ENCODE measurements at places on chromosomes 6 and 20.

- DNase-seq: peak; percentile 35
Observed at GRCh38 chr6:25635886-25636317, 16.1 kb upstream of the SCGN start.

DNA sequence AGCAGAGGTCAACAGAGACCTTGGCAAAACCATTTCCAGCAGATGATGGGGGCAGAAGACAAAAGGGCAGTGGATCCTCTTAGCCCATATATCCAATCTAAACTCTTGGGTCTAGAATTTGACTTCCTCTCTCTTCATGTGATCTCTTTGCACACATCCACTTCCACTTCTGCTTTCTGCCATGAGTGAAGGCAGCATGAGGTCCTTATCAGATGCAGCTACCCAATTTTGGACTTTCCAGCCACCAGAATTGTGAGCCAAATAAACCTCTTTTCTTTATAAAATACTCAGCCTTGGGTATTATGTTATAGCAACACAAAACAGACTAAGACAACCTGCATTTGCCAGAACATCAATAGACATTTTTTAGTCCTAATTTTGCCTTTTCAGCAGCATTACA is 191.6 kb downstream of the ADAT2 start:
- no peak for DNase-seq

GRCh38 chr20:62914970-62915457 is 11.3 kb downstream of the DIDO1 start:
- DNase-seq: no peak

- no peak for DNase-seq
Observed at GRCh38 chr6:56862415-56863175, 92.3 kb upstream of the BEND6 start.

DNA sequence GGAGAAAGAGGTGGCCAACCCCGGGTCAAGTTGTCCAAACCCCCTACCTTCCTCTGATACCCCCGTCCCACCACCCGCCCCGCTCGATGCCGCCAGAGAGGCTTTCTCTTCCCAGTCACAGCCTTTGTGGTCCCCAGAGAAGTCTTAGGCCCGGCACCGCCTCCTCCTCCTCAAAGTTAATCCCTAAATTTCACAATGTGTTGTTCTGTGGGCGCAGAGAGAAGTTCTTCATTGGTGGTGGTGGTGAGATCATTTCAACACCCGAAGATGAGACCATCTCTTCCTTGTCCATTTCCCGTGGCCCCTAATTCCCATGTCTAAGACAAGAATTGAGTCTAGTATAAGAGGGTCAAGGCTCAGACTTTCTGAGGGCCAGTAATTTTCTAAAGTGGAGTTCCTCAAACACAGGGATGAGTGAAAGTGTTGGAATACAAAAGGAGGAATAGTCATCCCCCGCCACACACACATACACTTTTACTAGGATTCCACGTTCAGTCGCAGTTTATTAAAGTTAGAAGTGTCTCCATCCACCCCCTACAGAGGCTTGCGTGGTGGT is 10.4 kb downstream of the TRIM31 start:
- DNase-seq: no peak

- DNase-seq: no peak
Observed at GRCh38 chr6:11613858-11614257, 76.3 kb downstream of the TMEM170B start.

- DNase-seq: no peak
Observed at GRCh38 chr20:3420211-3420707, 12.8 kb upstream of the DNAAF9 start.
